ENCODE measurements at places on chromosomes 12 and 14. TPM values are rescaled to one million over a fixed set of nuclear protein-coding genes. Genes with fewer than 3 reads are reported as not detected.
A peak's percentile ranks its signal among the peaks of the same experiment; 100 is the strongest.

DNA sequence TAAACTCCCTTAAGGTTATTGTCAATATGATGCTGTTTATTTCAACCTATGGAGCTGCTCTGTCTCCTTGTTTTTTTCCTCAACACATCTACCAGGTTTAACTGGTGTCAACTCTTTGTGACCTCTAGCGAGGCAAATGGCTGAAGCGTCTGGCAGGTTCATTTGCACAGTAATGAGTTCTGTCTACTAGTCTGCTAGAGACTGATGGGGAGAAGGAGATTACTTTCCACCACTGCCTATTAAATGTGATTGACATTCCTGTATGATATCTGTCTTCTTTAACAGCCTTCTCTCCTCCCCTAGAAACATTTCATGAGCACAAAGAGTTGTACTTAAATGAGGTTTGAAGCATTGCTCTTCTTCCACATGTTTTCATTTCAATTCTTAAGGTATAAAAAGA, 253.7 kb downstream of the SLC6A15 start:
- DNase-seq, result no peak

DNA sequence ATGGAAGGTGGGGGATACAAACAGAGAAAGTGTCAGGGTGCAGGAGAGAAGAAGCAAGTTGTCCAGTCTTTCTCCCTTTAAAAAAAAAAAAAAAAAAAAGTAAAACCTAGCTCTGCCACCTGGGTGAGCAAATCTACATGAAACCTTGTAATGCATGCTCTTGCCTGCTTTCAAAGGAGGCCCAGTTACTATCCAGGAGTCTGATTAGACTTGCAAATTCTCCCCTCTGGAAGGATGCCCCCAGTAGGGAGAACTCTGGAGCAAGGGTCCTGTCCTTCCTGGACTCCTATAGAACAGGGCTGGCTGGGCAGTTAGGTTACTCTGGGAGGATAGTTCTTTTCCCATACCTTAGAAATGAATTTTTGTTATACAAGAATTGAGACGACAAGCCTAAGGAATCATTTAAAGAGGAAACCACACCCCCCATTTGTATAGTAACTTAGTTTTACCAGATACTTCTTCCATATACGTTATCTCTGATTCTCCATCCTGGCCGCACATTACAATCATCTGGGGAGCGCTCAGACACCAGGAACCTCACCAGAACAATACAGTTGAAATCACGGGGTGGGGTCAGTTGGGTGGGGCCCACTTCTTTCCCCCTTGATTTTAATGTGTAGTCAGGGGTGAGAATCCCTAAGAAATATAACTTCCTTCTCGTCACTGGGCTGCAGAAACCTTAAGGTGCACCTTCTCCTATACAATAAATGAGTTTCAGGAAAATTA, 30.5 kb downstream of the RAB35 start:
- no peak for DNase-seq

DNA sequence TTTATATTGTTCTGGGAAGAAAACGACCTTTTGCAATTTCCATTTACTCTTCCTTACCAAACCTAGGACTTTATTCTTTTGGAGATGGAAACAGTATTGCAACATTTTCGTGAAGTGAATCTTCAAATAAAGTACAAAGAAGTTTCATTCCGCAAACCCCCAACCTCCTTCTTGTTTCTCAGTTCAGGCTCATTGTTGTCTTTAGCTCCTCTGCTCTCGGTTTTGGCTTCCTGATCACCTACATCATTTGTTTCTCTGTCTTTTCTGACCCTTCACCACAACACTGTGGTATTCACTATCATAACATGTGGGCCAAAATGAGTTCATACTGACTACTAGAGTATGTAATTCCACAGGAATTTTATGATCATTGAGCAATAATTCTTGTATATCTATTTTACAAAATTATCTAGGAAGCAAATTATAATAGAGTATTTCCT, 266.8 kb downstream of the ADAMTS20 start:
- DNase-seq, result no peak

DNA sequence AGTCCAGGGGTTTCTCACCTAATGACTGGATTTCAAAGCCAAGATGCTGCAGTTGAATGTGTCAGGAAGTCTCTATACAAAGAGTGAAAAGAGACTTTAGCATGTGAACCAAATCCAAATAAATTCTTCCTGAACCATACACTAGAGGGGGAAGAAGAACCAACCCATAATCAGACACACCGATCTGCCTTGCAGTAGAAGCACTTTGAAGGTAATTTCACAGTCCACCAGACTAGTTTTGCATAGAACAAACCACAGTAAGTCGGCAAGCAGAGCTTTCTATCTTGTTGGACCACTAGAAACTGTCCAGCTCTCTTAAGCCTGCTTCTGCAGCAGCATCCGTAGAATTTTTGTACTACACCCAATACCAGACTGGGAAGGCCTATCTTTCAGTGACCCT, 39.3 kb downstream of the FIGNL2 start:
- no peak for DNase-seq

- DNase-seq, result no peak
Measured at GRCh38 chr12:32265951-32266350, 133.4 kb upstream of the FGD4 start.

DNA sequence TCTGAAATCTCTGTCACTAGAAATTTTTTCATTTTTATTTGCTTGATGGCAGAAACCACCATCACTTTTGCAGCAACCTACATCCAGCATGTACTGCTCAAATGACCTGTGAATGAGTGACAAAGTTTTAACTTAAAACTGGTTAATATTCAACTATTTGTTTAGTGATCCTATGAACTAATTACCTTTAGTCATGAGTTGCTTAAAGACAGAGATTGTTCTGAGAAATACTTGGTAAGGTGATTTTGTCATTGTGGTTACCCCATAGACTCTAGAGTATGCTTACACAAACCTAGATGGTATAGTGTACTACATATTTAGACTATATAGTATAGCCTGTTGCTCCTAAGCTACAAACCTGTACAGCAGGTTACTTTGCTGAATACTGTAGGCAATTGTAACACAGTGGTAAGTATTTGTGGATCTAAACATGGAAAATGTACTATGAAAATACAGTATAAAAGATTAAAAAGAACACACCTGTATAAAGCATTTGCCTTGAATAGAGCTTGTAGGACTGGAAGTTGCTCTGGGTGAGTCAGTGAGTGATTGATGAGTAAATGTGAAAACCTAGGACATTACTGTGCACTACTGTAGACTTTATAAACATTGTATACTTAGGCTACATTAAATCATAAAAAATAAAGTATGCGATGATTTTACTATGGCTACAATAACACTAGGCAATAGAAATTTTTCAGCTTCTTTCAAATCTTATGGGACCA, 256.6 kb upstream of the PPFIA2 start:
- no peak for DNase-seq

DNA sequence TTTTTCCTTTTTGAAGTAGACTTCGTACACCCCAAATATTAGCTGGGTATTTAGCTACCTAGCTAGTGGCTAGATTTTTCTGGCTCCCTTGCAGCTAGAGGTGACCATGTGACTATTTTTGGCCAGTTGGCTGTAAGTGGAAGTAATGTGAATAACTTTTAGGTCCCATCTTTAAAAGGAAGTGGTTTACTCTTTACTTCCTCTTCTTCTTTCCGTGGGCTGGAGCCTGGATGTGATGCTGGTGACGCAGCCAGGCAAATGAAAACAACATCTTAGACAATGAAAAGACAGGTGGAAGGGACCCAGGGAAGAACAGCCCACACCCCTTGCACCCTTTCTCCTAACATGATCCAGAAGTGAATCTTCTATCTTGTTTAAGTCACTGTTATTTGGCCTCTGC, 245.5 kb downstream of the ATP23 start:
- no peak for DNase-seq

DNA sequence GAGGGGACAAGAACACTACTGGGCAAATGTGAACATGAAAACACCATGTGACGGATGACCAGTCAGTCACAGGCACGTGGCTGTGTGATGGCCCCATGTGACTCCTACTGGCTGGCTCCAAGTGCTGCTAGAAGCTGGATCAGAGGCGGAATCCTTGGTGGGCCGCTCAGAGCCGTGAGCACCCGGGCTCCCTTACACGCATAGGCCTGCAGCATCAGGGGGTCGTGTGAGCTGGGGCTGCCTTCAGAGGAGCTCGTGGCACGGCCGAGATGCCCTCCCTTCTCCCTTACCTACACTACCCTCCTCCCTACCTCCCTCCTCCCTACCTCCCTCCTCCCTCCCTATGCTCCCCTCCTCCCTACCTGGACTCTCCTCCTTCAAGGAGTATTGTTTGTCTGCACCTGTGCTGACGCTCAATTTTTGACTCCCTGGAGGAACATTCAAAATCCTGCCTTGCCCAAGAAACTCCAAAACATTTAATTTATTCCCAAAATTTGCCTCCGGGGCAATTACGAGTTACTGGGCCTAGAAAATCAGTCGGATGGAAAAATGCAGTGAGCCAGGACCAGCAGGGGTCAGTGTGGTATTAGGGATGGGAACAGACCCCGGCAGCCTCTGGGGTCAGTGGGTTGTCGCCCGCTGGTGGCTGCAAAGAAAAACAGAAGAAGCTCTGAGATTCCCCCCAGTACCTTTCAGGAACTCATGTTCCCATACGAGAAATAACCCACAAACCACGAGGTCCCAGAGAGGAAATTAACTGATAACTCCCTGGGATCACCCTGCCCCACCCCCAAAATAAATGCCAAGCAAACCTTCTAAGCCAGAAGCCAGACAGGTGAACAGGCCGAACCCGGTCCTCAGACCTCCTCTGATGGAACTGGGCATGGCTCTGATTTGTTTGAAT, 61.3 kb downstream of the C14orf132 start:
- no peak for DNase-seq

DNA sequence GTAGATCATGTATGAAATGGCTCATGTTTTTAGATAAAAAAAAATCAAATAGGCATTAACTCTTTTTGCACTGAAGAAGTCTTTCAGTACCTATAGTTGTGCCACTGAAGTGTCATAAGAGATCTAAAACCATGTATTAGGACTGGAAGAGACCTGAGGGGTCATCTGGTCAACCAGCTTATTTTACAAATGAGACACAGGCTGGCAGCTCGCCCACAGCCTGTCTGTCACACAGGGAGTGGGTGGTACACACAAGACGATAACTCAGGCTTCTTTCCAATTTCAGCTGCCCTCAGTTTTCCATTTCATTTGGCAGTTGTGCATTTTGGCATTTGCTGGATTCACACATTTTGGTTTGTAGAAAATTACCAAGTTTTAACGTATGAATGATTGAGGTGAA, 34.7 kb downstream of the C12orf75 start:
- no peak for DNase-seq

DNA sequence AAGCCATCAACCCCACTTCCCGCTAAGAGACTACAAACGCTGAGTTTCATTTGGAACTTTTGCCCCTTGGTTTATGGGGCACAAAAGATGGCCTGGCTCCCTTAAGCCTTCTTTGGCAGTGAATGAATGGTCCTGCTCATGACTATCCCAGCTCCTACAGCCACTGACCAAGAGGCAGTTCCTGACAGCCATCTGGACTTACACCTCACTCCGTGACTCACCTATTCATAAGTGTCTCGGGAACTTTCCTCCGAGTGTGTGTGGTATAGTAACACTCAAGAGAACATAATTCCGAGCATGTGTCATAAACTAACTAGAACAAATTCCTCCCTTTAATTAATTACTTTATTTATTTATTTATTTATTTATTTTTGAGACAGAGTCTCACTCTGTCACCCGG, 51.9 kb upstream of the NUDT4 start:
- no peak for DNase-seq

GRCh38 chr14:70782361-70782760, 27.0 kb downstream of the MAP3K9 start:
- no peak for DNase-seq

- peak; percentile 17 for DNase-seq
Measured at GRCh38 chr14:96817750-96818666, 20.8 kb downstream of the VRK1 start.

GRCh38 chr12:105355752-105356151, 25.3 kb downstream of the C12orf75 start:
- no peak for DNase-seq

GRCh38 chr12:130097342-130097741, 64.9 kb upstream of the FZD10 start:
- DNase-seq, result no peak

DNA sequence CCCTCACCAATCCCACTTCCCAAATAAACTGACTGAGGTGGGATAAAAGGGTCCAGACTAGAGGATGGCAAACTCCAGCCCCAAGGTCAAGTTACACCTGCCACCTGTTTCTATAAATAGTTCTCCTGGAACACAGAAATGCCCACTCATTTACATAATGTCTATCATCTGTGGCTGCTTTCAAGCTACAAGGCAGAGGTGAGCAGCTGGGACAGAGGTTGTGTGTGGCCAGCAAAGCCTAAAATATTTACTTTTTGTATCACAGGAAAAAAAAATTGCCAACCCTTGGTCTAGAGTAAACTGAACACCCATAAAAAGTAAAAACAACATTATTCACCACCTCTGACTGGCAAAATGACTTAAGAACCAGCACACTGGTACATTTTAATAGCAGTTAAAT, 269.4 kb downstream of the RGS6 start:
- no peak for DNase-seq

- DNase-seq, result no peak
Measured at GRCh38 chr14:71541271-71541670, 391.0 kb upstream of the RGS6 start.

GRCh38 chr12:93808169-93808899, 131.2 kb downstream of the CRADD start:
- DNase-seq, result no peak

DNA sequence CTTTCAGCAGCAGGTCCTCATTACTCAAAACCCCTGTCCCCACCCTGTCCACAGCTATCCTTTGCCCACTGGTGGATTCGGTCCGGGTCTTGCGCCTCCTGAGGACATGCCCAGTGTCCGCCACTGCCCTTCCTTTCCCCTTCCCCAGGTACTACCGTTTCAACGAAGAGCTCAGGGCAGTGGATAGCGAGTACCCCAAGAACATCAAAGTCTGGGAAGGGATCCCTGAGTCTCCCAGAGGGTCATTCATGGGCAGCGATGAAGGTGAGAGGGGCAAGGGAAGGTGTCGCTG, 8.7 kb downstream of the MMP14 start:
- no peak for DNase-seq

GRCh38 chr14:104150136-104151025, 12.0 kb downstream of the KIF26A start:
- no peak for DNase-seq

- DNase-seq, result no peak
Measured at GRCh38 chr14:100147691-100148464, 11.6 kb downstream of the DEGS2 start.

DNA sequence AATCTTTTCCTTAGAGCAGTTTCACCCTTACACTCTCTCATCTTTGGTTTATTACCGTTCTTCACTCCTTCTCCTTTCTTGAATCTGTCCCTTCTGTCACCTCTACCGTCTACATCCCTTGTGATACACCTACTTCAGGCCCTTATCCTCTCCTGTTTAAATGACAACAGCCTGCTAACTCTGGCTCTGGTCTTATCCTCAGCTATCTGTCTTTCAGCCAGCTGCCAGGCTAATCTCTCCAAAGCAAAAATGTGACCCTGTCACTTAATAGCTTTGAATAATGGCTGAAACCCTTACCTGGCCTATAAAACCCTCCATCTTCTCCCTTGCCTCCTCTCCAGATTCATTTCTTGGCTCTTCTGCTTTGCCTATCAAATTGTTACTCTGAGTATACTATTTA, 32.3 kb downstream of the BEST3 start:
- DNase-seq, result no peak

HHIPL1 gene
- polyA plus RNA-seq, result not detected

IFT81 gene
- 0.54 TPM for polyA plus RNA-seq

CMA1 gene
- not detected for polyA plus RNA-seq

RAB15 gene
- 1.2 TPM for polyA plus RNA-seq

FAM186B gene
- not detected for polyA plus RNA-seq

OAS2 gene
- polyA plus RNA-seq, result 24.3 TPM
